Small intestine (tissue), 16 donors: ENCODE measurements at places on chromosomes 1 and 21.

DNA sequence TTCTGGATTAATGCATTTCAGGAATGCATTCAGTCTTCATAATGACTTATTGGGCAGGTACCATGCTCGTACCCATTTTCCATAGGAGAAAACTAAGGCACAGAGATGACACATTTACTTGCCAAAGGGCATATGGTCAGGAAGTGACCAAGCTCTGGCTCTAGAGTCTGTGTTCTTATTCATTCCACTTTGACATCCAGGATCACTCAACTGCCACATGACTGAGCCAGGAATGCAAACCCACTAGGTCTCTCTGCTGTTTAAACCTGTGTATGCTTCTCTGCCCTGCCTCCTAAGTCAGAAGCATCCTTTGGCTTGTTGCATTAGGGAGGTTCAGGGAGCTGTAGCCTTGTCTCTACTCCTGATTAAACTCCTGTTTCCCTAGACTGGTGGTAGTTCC, 7.5 kb downstream of the KAZN start:
- DNase-seq: no peak

GRCh38 chr1:229888561-229889001, 178.5 kb upstream of the GALNT2 start:
- DNase-seq: no peak

DNA sequence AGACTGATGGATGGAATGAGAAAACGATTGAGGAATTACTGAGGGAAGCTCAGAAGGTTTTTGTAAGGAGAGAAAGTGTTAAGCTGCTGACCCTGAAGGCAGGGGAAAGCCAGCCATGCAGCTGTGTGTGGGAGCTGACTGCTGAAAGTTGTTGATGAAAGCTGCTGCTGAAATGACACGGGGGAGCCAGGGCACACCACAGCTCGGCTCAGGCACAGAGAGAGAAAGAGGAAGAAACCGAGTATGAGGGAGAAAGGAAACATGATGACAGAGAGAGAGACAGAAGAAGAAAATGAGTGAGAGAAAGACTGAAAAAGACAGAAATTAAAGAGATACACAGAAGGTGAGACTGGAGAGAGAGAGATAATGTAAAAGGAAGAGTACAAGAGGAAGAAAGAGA, 115.5 kb downstream of the LRRC53 start:
- DNase-seq: no peak

DNA sequence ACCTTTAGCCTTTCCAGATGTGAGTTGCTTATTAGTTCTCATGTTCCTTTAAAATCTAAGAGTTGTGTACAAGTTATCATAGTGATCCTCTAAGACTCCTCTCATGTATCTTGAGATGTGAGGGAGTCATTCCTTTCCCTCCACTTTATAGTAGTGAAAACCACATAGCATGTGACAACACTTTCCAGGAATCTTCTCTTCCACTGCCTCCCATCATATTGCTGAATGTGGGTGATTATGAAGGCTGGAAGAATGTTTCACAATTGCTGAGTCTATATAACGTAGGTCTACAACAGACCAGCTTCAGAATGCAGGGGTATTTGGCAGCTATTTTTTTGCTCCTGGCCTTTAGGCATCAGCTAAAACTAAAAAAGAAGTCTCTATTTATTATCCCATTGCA, 44.7 kb upstream of the LRRC7 start:
- DNase-seq: no peak

DNA sequence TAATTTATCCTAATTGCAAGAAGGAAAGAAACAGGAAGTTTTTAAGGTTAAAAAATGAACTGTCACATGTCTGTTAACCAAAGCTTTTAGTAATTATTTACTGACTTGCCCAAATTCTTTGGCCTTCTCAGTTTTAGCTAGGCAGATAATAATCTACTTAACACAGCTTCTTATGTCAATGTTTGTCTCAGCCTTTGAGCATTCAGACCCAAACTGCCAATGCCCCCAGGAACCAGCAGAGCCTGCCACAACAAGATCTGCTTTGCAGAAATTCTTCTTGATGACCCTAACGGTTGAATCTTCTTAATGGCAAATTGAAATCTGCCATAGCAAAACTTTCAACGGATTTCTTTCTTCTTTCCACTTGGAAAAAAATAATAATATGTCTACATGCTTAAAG, 792.4 kb upstream of the ADGRL2 start:
- no peak for DNase-seq

- DNase-seq: peak; percentile 37
These were observed 19.8 kb downstream of the SH3BP5L start for GRCh38 chr1:248805876-248806275.

GRCh38 chr1:183773482-183774274, 31.2 kb upstream of the RGL1 start:
- no peak for DNase-seq

- no peak for DNase-seq
These were observed 426.7 kb upstream of the RUNX1 start for GRCh38 chr21:35475762-35476161.

GRCh38 chr21:21439761-21440160, 441.6 kb downstream of the NCAM2 start:
- no peak for DNase-seq
